ENCODE measurements at places on chromosomes 2 and 18.

- DNase-seq = no peak
Observed at GRCh38 chr2:33384599-33384961, 91.9 kb upstream of the RASGRP3 start.

DNA sequence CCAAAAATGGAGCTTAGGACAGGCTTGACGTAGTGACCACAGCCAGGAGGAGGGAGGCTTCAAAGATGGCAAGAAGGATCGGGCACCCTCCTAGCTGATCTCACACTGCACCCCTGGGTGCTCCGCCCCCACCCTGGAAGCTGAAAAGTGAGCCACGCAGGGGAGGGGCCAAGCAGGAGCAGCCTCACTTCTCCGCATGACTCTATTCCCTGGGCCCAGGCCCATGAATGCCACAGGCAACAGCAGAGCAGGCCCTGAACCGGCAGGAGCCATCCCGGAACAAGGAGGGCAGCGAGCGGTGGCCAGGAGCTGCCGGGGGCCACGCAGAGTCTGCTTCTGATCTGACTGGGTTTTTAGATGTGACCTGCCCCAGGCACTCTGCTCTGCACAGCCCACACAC is 30.0 kb downstream of the BIN1 start:
- no peak for DNase-seq

DNA sequence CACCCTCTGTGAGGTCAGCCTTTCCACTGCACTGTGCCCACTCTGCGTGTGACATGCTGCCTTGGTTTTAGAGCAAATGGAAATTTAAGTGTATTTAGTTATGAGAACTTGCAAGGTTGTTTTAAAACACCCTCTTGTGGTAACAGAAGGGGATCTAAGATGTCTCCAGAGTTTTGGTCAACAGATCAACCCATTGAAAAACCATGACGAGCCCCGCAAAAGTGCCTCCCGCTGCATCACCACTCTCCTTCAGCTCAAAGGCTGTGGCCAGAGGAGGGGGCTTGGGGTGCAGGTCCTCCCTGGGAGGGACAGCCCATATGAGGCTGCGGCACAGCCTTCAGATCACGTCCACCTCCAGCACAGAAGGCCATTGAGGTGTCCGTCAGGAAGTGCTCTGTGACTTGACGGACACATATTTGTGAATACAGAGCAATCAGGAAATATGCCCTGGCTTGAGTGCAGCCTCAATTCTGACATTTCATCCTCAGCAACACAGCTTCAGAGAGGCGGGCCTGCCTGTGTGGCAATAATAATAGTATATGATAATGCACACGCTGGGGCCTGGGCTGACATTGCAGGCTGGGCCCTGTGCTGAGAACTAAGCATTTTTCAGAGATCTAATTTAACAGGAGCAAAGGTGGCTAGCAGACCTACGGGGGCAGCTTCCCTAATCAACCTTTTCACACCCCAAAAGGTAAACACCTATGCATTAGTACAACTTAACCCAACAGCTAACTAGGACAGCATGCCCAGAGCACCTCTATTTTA is 213.9 kb downstream of the ANAPC1 start:
- DNase-seq = no peak

DNA sequence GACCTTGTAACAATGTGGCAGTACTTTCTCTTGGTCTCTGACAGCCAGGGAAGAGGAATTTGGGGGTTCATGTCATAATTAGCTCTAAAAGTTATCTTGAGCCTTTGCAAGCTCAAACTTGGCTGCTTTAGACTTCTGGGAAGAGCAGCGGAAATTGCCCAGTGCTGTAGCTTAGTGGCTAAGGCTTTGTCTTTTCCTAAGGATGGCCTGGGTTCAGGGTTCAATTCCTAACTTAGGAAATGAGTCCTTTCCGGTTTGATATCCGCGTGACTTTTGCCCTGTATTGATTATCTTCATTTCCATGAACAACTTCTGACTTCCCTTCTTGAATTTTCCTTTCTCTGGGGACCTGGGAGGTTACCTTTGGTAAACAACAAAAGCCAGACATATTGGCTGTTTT is 961.0 kb downstream of the CNTNAP5 start:
- DNase-seq = no peak

GRCh38 chr2:212914392-212914791 is 237.0 kb downstream of the IKZF2 start:
- DNase-seq = no peak

GRCh38 chr18:46433121-46433826 is 223.7 kb downstream of the LOXHD1 start:
- no peak for DNase-seq

Measured in anterior cingulate cortex (tissue), 58 donors.